Calu3 (cell line): ENCODE measurements at places on chromosomes 6 and 20. TPM values are rescaled to one million over a fixed set of nuclear protein-coding genes. Genes with fewer than 3 reads are reported as not detected.

DNA sequence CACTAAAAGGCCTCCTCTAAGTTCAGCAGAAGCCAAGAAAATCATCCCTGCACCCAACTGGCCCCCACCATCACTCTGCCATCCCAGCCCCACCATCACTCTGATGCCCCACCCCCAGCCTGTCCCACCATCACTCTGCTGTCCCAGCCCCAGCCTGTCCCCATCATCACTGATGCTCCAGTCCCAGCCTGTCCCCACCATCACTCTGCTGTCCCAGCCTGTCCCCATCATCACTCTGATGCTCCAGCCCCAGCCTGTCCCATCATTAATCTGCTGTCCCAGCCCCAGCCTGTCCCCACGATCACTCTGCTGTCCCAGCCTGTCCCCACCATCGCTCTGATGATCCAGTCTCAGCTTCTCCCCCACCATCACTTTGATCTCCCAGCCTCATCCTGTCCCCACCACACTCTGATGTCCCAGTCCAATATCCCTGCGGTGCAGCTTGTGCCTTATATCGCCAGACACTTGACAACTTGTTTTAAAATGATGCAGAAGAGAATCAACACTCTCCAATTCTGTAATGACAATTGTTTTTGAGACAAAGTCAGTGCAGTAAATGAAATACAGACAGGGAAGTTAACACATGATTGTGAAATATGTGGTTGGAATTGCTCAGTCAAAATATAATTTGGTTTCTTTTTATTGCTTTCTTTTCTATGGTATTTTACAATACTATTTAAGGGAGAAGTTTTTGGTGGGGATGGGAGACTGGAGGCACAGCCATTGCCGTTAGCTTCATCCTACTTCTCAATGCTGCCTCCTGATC lies 100.8 kb downstream of the TNFAIP3 start:
- DNase-seq, result no peak

DNA sequence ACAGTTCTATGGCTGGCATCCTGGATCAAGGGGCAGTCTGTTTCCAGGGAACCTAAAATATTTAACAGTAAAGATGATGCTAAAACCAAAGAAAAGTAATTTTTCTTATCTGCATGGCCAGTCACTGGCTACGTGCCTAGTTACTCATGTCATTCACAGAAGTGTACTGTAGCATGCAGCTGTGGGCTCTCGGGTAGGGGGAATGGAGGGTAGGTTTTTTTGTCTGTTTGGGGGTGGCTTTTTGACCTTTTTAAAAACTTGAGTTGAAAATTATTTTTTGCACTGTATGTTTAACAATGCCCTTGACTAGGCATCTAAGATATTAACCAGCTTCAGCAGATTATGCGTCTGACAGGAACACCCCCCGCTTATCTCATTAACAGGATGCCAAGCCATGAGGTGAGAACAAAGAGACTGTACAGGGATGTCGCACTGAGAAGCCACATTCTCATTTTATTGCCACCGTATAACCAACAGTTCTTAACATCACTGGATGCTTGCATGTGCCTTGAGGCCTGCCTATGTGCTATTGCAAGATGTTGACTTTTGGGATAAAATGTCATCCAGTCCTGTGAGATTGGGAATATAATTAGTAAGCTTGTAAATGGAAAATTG lies 30.3 kb upstream of the MAPK13 start:
- DNase-seq, result no peak

DNA sequence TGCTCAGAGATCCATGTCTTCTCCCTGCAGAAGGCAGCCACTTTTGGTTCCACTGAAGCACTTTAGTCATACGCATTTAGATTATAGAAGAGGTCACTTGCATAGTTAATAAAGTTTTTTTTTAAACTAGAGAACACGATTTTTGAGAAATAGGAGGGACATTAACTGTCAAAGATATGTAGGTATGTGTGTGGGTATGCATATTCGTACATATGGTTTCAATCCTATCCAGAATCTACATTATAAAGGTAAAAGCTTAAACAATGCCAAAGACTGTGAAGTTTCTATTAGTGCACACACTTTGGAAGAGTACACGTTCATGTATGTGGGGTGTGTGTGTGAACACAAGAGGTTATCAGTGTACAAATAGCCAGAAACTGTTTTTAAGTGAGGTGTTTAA lies 103.2 kb downstream of the BTBD3 start:
- DNase-seq, result no peak

DNA sequence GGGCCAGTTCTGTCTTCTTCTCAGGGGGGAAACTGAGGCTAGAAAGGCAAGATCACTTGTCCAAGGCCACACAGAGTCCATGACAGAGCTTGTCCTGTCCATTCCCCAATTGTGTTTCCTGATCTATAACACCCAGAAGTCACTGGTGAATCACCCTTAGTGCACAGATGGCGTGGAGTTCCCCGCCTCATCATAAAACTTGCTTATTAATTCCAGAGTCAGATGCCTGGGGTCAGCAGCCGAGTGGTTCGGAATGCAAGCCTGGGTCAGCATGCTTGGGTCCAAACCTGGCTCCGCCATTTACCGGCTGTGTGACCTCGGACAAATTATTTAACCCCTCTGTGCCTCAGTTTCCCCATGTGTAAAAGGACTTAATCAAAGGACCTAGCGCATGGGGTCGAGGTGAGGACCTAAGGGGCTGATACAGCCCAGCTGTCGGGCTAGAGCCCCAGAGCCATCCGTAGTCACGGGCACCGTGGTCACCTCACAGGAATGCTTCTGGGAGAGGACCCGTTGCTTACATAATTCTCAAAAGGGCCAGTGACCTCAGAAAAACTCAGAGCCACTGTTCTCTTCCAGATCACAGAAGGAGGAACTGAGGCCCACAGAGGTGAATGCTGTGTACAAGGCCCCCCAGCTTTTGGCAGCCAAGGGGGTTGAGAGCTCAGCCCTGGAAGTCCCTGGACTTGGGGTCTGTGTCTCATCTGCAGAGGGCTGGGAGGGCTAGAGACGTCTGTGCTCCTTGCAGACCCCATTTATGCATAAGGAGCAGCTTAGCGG lies 1.4 kb upstream of the ZBP1 start:
- DNase-seq, result no peak

DNA sequence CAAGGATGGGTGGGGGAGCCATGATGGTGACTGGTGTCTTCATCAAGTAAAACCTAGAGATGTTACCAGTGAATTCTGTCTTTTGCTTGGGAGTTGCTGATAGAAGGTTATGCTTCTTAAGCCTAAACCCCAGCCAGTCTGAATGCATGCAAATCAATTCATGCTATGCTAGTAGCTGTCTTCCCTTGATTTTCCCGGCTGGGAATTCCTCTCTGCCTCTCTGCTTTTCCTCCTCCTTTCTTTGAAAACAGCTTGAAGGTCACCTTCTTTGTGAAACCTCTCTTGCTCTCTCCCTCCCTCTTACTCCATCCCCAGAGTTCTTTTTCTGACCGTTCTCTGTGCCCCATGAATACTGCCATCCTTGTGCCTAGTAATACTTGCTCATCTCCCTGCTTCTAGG lies 58.9 kb downstream of the TMEM200A start:
- DNase-seq, result no peak

DNA sequence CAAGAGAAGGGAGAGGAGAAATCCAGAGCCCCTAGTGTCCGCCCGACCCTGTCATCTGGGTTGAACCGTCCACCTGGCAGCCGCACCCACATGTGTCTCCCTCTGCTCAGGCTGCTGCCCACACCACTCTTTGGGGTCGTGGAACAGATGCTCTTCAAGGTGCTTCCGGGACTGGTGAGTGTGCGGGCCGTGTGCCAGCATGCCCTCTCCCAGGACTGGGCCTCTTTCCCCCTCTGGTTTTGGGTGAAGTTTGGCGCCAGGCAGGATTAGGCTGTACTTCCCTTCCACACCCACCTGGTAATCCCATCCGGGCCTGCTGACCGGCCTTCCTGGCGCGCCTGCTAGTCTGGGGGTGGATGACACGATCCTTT lies 7.9 kb downstream of the BPIFB3 start:
- no peak for DNase-seq

GRCh38 chr6:79230149-79230548 lies 4.3 kb downstream of the HMGN3 start:
- DNase-seq, result no peak

GRCh38 chr6:161465403-161465802 lies 191.5 kb upstream of the AGPAT4 start:
- DNase-seq, result no peak

GRCh38 chr6:31680226-31681134 lies at the start of gene LY6G5C:
LY6G5C (minus strand) TSS chr6:31681067; CDS start chr6:31680373, 694 bp downstream.
- DNase-seq, result peak; percentile 94

GRCh38 chr6:43759136-43759906 lies 10.7 kb upstream of the VEGFA start:
- DNase-seq, result no peak

GRCh38 chr6:160043784-160044183 lies 74.9 kb downstream of the IGF2R start:
- no peak for DNase-seq

- no peak for DNase-seq
Observed at GRCh38 chr6:43203718-43204095, 21.7 kb downstream of the CUL9 start.

DNA sequence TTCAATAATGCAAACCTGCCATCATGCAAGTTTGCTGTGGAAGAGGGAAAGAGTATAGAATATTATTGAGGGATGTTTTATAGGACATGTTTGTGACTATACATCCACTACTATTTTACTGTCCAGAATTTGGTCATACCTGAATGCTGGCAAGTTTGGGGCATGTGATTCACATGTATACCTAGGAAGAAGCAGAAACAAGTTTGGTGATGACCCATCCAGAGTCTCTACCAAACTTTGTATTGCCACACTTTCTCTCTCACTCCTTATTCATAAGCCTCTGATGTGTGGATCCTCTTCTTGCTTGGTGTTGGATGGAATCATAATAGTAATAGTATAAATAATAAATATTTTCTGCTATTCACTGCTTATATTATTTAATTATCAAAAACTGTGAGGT lies 108.5 kb upstream of the FLRT3 start:
- no peak for DNase-seq

DNA sequence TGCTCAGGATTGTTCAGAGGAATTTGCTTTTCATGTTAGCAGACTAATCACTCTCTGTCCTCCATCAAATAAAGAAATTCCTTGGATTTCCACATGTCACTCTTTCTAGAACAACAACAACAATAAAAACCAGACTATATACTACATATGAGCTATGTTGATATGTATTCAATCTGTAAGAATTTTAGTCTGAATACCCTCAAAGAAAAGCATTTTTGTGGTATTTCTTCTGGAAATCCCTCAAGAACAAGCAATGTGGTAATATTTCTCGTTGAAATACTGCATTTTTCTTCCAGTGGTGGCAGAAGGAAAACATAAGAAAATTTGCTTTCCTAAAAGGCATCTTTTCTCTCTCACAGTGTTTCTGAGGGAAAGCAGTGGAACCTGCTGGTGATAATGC lies 312.6 kb upstream of the RSPO3 start:
- DNase-seq, result no peak

- no peak for DNase-seq
Observed at GRCh38 chr6:138328210-138328609, 49.5 kb upstream of the SMIM28 start.

- no peak for DNase-seq
Observed at GRCh38 chr6:26489996-26490964, 9.8 kb upstream of the BTN1A1 start.

DNA sequence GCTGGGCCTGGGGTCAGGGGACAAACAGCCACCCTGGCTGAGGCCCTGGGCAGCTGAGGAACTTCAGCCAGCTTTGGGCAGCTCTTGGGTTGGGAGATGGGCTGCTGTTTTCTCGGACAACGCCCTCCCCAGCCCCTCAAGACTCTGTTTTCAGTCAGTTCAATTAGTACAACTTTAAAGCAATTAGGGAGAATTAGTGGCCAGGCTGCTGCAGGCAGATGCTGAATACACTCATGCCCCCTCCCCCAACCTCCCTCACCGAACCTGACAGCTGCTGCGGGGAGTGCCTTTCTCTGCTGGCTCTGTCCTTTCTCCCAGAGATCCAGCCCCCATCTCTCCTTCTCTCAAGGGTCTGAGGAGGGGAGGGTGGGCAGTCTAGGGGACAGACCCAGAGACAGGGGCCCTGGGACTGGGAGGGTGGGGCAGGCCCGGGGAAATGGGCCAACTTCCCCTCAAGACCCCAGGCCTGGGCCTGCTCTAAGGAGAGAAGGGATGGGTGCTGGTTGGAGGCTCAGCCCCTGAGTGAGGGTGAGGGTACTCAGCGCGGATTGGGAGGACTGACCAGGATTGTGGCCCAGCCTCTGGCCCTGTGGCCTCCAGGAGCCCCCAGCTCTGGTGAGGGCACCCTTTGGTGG lies 17.8 kb upstream of the MYT1 start:
- no peak for DNase-seq

DNA sequence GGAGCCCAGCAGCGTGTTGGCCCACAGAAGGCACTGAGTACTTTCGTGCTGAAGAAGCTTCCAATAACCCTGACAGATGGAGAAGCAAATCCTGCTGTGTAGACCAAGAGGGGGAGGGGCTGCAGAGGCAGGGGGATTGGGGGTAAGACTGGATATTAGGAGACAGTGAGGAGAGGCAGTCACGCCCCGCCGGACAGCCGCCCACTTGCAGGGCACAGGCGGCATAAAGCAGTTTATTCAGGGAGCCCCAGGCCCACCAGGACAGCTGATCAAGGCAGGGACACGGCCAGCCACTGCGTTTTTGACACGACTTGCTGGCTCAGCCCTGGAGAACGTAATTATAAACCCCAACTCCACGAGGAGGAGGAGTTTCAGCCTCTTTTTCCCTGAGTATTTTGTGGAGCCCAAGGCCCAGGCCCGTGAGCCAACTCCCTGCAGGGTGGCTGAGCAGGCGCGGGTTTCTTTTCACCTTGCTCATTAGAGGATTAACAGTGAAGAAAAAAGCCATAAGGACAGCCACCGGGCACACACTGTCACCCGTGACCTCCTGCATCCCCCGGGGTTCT lies 177.9 kb downstream of the TFAP2C start:
- no peak for DNase-seq

GRCh38 chr6:75283907-75284631 lies 523 bp downstream of the TMEM30A start:
- peak; percentile 14 for DNase-seq

Gene PRPH2
- total RNA-seq, result not detected in 2 replicates

Gene RIMS1
- 0.57 and 1.4 TPM in 2 replicates for total RNA-seq

Gene IPCEF1
- total RNA-seq, result 0.29 and 0.52 TPM in 2 replicates

Gene HLA-DOB
- 0.97 and 2.2 TPM in 2 replicates for total RNA-seq

Gene ZSCAN31
- total RNA-seq, result 4.9 and 5.8 TPM in 2 replicates

Gene CLPSL1
- total RNA-seq, result not detected in 2 replicates

Gene EYS
- not detected in 2 replicates for total RNA-seq

Gene LPIN3
- 22.6 and 23.5 TPM in 2 replicates for total RNA-seq

Gene TMEM244
- not detected in 2 replicates for total RNA-seq

Gene PAX1
- total RNA-seq, result not detected in 2 replicates

Gene PPP1R14C
- 2.7 and 3.6 TPM in 2 replicates for total RNA-seq

Gene BPIFA1
- not detected in 2 replicates for total RNA-seq

Gene PDSS2
- total RNA-seq, result 14.6 and 14.8 TPM in 2 replicates

Gene BACH2
- 5.6 and 7.2 TPM in 2 replicates for total RNA-seq

Gene PKIB
- 11.8 and 17.2 TPM in 2 replicates for total RNA-seq
